ENCODE measurements at places on chromosomes 4 and X. TPM values are rescaled to one million over a fixed set of nuclear protein-coding genes. Genes with fewer than 3 reads are reported as not detected.
A peak's percentile ranks its signal among the peaks of the same experiment; 100 is the strongest.

Gene IL1RAPL1
- 0.07 TPM for total RNA-seq

GRCh38 chr4:148444296-148445070, 2.3 kb upstream of the NR3C2 start:
- no peak for DNase-seq

DNA sequence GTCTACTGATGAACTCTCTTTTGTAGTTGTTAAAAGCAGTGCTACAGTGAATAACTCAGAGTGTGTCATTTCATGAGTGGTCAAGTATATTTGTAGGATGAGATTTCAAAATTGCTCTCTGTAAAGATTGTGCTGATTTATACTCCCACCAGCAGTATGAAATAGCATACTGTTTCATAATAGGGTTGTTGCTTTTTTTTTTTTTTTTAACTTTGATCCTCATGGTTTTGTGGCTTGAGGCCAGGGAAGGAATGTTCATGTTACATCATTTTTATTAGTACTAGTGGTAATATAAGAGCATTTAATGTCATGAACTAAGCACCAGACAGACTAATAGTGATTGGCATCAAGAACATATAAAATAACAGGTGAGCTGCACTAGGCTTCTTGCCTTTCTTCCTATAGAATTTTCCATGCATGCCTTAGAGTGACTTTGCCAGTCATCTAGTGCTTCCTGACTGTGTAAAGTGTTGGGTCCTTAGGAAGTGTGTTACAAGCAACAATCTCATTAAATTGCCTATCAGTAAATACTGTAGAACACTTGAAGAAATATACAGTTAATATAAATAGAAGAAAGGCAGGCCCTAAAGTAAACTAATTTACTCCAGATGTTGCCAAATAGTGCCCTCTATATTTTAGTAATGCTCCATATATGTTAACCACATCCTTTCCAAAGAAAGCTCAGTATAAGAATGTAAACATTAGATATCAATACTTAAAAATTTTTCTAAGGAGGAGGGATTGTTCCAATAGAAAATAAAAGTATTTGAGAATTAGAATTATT, 38.6 kb upstream of the MSMO1 start:
- no peak for DNase-seq

Gene FAM53A
- total RNA-seq: 1.7 TPM

Gene TREX2
- 76.4 TPM for total RNA-seq

Gene CCSER1
- 12.1 TPM for total RNA-seq

GRCh38 chr4:55613621-55614020, 21.6 kb upstream of the PDCL2 start:
- no peak for DNase-seq

- DNase-seq: no peak
Observed at GRCh38 chrX:38260231-38260630, 39.6 kb upstream of the SRPX start.

- DNase-seq: no peak
Observed at GRCh38 chr4:182189103-182189878, 53.9 kb upstream of the TENM3 start.

DNA sequence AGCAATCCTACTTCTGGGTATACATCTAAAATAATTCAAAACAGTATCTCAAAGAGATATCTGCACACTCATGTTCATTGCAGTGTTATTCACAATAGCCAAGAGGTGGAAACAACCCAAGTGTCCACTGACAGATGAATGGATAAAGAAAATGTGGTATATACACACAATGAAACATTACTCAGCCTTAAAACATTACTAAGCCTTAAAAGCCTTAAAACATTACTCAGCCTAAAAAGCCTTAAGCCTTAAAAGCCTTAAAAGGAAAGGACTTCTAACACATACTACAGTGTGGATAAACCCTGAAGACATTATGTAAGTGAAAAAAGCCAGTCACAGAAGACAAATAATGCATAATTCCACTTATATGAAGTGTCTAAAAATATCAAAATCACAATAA, 40.3 kb upstream of the TFDP3 start:
- no peak for DNase-seq

- no peak for DNase-seq
Observed at GRCh38 chrX:115147220-115147619, 42.0 kb upstream of the RBMXL3 start.

DNA sequence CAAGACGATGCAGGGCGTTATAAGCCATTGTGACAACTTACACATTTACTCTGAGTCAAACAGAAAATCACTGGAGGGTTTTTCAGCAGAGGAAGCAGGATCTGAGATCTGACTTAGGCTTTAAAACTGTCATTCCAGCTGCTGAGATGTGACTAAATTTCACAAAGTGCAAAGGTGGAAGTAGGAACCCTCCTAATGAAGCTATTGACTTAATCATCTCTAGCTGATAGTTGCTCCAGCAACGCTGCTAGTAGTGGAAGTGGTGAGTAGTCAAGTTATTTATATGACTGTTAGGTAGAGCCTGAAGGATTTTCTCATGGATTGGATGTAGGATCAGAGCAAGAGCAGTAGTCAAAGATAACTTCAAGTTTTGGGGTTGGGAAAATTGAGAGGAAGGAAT, 218.6 kb downstream of the GRID2 start:
- no peak for DNase-seq

Gene CFAP99
- not detected for total RNA-seq

Gene CENPVL2
- total RNA-seq: not detected

GRCh38 chr4:13928214-13928613, 300.7 kb upstream of the BOD1L1 start:
- DNase-seq: no peak

GRCh38 chr4:147463065-147463464, 17.8 kb upstream of the EDNRA start:
- DNase-seq: no peak

GRCh38 chr4:60934566-60935295, 265.4 kb upstream of the ADGRL3 start:
- DNase-seq: no peak

DNA sequence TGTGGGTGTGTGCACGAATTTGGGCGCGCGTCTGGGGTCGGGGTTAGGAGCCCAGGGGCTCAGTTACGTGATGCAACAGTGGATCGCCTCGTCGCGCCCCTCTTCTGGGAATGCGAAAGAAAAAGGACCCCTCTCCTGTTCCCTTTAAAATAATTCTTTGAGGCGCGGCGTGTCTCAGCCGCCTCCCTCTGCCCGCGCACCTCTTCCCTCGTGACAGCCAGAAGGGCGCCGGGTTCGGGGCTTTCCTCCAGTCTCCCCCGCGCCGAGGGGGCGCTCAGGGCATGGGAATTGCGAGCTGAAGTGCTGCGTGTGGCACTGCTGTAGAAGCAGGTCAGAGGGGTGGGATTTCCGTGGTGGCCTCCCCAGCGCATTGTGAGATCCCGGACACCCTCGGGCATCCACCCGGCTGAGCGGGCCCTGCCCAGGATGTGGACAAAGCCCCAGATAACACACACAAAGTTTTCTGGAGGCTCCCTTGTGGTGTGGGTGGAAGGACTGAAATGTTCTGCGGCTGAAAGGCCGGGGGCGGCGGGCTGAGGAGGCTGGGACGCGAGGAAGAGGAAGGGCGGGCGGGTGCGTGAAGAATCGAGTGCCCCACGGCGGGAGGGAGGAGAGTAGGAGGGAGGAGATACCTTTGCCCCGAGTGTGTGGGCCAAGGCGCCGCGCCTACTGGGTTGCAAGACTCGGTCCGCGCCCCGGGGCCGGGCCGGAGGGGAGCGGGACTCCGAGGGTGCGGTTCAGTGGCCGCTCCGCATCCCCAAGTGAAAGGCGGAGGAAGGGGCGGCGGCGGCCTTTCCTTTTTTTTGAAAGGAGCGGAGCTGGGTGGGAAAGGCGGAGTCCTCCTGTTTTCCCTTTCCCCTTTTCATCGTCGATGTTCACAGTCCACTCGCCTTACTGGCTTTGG, 752 bp downstream of the SEPTIN11 start:
- DNase-seq: peak; percentile 36
